ENCODE measurements at places on chromosomes 5 and 9.

DNA sequence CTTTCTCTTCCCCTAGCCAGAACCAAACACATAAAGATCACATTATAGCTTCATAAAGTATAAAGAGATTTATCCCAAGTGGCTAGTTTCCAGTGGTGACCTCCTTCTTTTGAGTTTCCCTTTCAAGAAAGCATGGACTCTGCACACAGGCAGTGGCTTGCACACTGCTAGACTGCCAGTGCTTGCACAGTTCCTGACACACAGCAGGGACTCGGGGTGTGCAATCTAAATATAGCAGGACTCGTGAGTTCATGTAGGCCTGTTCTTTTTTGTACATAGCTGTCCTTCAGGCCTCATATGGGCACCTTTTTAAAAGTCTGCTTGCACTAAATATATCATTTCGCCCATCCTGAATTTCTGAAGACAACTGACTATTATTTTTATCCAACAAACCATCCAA is 308.6 kb downstream of the FBXL7 start:
- no peak for DNase-seq

DNA sequence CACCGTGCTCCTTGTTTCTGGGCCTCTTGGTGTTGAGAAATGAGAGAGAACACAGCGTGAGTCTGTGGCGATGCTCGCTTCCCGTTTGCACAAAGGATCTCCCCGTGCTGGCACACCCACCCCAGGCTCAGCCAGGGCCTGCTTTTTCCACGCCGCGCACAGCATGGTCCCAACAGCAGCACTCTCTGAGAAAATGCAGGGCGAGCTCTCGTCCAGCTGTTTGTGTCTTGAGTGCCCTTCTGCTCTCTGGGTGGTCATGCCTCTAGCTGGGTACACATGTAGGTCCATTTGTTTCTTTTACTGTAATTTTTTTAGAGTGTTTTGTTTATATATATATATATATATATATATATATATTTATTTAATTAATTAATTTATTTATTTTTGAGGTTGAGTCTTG is 26.6 kb downstream of the FBXW5 start:
- no peak for DNase-seq

GRCh38 chr5:58043032-58043945 is 416.6 kb downstream of the PLK2 start:
- DNase-seq: no peak

DNA sequence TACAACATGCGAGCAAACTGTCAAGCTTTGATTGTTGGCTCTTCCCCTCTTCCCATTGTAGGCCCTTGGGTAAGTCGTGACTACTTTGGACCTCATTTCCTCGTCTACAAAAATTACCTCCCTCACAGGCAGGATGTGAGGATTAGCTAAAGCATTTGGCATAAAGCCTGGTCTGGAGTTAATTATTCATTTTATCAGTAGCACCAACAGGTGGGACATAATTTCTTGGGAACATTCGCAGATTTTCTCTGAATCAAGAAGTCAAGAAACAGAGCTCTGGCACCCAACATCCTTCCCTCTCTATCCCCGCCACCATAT is 39.9 kb upstream of the SEMA6A start:
- DNase-seq: no peak

DNA sequence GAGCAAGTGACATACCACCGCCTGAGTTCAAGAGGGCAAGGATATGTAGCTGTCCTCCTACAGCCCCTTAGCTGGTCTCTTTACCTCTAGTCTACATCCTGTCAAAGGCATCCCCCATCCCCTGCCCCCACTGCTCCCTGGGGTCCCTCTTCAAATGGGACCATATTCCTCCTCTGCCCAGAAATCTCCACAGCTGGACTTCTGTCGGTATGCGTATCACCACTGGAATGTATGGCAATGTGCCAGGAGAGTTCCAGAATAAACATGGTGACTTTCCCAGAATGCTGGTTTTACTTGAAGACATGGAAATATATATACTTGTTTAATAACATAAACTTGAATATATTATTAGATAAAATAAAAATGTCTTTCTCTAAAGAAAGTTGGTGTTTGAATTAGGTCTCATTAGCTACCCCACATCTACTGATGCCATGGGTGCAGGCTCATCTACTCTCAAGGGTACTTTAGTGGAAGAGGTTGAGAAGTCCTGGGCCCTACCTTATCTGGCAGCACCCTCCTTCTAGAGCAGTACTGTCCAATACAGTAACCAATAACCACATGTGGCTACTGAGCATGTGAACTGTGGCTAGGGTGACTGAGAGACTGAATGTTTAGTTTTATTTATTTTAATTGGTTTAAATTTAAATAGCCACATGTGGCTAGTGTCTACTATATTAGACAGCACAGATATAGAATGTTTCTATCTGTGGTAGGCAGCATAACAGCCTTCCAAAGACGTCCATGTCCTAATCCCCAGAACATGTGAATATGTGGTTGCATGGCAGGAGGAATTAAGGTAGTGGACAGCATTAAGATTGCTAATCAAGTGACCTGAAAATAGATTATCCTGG is 181.7 kb upstream of the SLC30A5 start:
- DNase-seq: peak; percentile 46

DNA sequence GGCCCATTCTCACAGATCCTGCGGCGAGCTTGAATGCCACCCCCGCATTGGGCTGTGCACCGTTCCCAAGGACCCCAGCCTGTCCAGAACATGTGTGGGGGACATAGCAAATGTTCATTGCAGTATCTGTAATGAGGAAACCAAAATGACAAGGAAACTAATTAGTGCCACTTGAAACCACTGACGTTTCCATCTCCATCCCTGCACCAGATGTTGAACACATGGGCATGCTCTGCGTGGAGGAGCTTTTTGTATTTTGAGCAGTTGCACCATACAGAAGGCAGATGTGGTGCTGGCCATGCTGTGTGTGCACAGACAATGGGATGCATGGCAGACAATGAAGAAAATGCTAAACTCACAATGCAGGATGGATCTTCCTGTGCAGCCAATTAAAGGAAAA is 437.7 kb downstream of the SEMA5A start:
- DNase-seq: no peak

DNA sequence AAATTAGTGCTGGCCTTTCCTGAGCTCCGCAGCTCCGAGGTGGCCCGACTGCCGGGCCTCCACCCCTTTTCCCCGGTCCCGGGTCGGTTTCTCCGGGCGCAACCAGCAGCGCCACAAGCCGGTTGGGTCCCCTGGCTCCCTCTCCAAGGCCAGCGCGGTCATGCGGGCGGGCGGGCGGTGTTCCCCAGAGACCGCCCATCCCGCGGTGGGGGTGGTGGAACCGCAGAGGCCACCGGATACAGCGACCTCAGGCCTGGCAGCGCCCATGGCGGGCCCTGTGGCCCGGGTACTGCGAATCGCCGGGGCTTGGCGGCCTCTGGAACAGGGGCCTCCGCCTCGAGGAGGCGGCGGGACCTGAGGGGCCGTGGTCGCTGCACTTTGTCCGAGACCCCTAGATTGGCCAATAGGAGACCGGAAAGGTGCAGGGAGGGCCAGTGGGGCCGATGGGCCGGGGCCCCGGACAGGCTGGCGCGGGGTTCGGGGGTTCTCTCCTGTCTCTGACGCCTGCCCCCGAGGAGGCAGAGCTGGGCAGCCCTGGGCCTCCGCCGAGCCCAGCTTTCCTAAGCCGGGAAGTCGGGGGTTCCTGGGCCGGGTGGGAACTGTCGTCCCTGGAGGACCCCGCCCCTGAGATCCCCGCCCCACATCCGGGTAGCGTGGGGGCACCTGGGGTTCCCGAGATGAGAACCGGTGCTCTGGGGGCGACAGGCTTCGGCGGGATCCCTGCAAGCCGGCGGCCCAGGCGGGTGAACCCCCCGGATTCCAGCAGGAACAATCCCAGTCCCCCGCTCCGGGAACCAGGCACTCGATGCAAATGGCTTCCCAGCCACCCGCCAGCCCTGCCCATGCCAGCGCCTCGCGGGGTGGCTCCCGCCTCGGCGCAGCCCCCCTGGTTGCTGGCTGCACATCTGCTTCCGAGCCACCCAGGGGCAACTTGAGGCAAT is 293.9 kb downstream of the ZSWIM6 start:
- peak; percentile 72 for DNase-seq

- no peak for DNase-seq
These were observed 6.4 kb upstream of the JMY start for GRCh38 chr5:79229357-79230174.

DNA sequence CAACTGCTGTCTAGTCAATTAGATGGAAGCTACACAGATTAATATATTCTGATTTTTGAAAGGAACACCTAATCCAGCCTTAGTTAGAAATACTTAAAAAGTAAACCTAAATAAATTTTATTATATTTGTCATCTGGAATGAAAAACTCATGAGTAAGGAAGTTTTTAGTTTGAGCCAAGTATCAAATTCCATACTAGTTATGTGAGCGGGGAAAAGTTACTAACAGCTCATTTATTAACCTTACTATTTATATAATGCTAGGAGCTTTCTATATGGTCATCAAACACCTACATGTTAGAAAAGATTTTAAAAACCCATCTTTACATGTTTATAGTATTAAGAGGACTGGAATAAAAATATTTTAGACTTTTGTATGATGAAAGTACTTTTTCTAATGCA is 41.6 kb upstream of the POU5F2 start:
- no peak for DNase-seq

DNA sequence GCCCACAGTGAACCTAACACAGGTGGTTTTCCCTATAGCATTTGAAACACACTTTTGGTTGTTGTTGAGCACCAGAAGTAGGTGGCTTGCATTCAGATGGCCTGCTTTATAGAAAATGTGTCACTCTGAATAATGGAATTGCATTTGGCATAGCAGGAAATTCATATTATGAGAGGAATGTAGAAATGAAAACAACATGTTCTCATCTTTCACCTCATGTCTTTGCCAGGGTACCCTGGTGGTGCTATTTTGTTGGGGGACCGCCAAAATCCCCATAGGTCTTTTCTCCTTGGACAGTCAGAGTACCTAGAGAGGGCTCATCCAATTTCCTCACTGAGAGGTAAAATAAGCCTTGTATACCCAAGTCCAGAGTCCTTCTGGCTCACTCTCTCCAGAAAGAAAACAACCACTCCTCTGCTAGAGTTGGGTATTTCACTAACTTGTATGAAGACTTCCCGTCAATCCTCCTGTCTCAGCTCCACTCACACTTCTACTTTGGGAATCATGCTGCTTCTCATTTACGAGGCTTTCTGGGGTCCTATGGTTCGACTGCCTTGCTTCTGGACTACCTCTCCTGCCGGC is 67.4 kb downstream of the MRPS27 start:
- DNase-seq: no peak

GRCh38 chr5:124661317-124662141 is 84.9 kb downstream of the ZNF608 start:
- no peak for DNase-seq

DNA sequence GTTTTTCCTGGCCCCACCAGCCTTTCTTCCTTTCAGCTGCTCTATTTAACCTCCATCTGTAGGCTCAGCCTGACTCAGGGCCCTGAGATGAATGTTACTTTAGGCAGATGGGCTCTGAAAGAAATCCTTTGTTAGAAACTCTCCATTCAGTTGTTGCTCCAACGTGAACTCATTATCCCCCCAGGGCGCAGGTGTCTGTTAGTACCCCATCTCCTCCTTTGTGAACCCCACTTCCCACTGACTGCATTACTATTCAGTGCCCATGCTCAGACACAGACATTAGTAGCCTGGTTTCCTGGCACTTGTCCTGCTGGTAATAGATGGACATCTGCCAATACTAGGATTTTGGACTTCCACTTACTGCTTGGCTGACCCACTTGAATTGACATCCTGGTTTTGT is 1271.6 kb downstream of the PTPRD start:
- no peak for DNase-seq

DNA sequence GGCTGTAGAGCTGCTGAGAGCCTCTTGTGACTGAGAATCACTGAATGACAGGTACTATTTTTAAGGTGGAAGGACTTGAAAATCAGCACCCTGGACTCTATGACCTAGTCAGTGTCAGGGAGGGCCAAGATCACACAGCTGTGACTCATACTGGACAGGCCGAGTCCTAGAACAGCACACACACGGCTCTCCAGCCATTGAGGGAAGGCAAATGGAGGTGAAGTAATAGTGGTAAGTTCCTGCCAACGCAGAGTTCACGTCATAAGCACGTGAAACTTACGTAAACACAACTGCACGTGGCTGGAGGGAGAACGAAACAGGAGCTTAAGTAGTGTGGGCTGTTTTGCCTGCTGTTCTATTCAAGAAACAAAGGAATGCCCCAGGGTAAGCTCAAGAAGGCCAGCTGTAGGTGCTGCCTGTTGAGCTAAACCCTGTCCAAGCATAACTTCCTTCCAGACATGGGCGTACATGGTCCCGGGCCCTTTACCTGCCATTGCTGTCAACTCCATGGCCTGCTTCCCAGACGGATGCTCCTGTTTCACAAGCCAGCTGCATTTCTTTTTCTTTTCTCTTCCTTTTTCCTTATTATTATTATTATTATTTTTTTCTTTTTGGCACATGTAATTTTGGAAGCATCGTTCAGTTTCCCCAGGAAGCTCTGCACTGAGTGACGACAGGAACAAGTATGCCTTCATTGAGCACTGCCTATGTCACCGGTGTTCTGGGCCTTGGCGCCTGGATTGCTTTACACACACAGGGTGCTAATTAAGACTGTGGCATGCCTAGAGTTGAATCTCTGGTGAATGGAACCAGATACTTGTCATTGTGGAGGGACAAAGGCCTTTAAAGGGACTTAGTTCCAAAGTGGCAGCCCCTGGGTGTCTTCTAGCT is 10.2 kb upstream of the LCP2 start:
- peak; percentile 50 for DNase-seq

GRCh38 chr9:7777771-7778170 is 21.8 kb downstream of the DMAC1 start:
- DNase-seq: no peak

DNA sequence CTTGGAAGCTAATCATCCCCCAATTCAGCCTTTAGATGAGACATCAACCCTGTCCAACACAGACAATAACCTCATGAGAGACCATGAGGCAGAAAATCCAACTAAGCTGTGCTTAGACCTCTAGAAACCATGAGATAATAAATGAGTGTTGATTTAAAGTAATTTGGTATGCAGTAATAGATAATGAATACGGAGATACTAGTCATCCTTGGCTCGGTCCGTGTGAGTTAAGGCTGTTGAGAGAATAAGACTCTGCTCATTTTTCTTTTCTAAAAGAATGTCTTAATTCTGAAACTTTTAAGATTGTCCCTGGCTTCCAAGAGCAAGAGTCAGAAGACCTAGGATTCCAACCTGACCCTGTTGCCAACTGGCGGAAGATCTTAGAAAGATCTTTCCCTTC is 6.1 kb downstream of the TNC start:
- no peak for DNase-seq

DNA sequence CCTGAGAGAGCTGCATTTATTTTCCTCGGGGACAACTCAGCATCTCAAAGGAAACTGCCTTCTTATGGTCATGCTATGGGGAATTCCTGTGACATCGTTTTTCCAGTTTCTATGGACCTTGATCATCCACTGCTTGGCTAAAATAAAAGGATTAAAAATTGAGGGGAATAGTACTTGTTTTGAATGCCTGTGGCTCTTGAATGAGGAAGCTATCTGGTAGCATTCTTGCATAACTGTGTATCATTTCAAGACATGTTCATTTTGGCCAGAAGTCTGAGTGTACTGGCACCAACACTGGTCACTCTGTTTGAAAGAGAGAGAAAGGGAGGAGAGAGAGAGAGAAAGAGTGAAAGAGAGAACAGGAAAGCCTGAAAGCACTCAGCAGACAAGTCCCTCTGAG is 116.7 kb downstream of the DOCK2 start:
- no peak for DNase-seq
